Effector memory CD8-positive, alpha-beta T cell (primary cell): ENCODE measurements at places on chromosomes 12 and 14.

- DNase-seq, result no peak
Measured at GRCh38 chr12:94898388-94898787, 105.1 kb downstream of the NDUFA12 start.

- DNase-seq, result no peak
Measured at GRCh38 chr14:102838501-102838900, 61.3 kb downstream of the TRAF3 start.

- DNase-seq, result no peak
Measured at GRCh38 chr14:91398707-91399106, 18.9 kb downstream of the CCDC88C start.

GRCh38 chr12:15278816-15279658 is 43.3 kb upstream of the PTPRO start:
- DNase-seq, result no peak

- DNase-seq, result no peak
Measured at GRCh38 chr12:50529345-50529744, 24.6 kb downstream of the DIP2B start.

DNA sequence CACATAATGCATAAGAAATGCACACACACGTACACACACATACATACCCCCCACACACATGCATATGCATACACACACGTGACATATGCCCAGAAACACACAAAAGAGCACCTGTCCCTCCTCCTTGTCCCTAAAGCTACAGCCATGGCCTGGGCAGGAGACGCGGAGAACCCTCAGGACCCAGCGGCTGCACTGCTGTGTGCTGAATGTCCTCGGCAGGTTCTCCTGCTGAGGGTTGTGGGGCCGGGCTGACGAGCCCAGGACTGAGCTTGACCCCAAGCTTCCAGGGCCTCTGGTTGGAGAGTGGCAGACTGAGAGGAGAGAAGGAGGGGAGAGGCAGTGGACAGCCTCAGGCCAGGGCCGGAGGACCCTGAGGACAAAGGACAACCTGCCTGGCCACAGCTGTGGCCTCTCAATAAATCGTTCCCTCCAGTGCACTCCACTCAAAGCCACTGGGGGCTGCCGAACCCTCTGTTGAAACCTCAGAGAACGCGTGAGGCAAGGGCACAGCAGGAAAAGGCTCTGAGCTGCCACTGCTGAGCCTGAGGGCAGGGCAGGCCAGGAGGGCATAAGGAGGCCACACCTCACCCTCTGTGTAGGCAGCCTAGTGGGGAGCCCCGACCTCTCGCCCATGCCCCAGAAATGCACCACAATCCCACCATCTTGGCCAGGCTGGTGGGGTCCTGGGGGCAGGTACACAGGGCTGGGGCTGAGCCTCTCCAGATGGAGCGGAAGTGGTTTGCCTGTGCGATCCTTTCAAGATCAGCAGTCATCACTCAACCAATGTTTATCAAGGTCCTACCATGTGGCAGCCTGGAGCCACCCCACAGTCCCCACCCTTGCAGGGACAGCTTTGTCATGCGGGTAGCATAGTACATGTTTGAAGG is 3.1 kb downstream of the CACNA2D4 start:
- DNase-seq, result peak; percentile 24
